Activated CD8-positive, alpha-beta T cell treated with anti-CD3 and anti-CD28 coated beads for 36 hours (primary cell): ENCODE measurements at places on chromosomes 13 and 19. TPM values are rescaled to one million over a fixed set of nuclear protein-coding genes. Genes with fewer than 3 reads are reported as not detected.

- DNase-seq, result peak; percentile 44
Measured at GRCh38 chr19:41552558-41552957, 23.4 kb upstream of the CEACAM21 start.

- DNase-seq, result peak; percentile 18
Measured at GRCh38 chr13:21557995-21558394, 46.0 kb downstream of the MICU2 start.

GRCh38 chr13:42063105-42063504 is 14.7 kb downstream of the DGKH start:
- DNase-seq, result no peak

- no peak for DNase-seq
Measured at GRCh38 chr19:49205114-49205513, 47.5 kb downstream of the TRPM4 start.

DNA sequence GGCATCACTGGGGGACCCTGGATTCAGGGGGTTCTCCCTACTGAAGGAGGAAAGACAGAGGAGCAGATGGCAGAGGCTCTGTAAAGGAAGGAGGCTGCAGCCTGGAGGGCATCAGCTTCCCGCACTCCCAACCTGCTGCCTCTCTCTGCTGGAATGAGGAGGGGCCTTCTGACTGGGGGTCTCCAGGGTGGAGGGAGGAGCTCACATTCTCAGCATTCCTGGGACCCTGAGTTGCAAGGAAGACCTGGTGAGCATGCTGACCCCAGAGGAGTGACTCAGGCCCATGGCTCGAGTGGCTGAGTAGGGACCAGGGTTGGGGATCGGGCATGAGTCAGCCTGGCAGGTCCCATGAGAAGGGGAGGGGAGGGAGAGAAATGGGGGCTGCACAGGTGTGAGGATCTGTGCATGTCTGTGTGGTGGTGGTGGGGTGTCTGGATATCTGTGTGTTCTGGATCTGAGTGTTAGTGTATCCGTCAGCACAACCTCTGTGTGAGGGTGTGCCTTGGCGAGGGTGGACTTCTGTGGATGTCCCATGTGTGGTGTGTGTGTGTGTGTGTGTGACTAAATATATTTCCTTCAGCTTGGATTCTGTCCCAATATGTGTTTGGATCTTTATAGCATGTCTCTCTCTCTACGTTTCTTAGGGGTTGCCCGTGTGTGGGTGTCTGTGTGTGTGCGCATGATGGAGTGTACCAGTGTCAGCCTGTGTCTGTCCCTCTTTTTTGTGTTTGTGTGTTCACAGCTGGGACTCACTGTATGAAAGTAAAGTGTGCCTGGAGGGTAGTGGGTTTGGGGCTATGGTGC is 4.6 kb downstream of the AXL start:
- peak; percentile 33 for DNase-seq

GRCh38 chr13:34258646-34259386 is 440.9 kb downstream of the RFC3 start:
- DNase-seq, result no peak

DNA sequence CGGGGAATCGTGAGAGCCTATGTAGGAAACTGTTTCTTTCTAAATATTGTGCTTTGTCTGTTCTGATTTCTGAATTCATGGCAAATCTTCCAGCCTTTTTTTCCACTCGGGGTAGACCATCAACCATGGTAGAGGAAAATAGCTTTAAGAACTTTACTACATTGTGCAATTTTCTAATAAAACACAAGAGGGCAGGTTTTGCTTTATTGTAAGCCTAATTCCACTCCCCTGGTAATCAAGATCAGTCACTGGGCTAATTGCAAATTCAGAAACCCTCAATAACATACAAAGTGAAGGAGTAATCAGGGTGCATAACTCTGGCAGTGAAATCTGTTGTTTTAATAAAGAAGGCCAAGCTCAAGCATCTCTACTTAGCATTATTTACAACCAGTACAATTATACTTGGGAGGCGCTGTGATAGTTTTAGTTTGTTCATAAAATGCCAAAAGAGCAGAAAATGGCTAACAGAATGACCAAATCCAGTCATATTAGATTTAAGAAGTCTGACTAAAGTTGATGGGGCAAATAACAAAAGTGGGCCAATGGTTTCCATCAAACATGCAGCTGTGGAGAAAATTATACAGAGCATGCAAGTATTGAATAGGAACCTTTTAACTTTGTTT is 43.8 kb downstream of the DCT start:
- DNase-seq, result no peak

The SYNGR4 gene
- total RNA-seq, result 0.38 TPM

DNA sequence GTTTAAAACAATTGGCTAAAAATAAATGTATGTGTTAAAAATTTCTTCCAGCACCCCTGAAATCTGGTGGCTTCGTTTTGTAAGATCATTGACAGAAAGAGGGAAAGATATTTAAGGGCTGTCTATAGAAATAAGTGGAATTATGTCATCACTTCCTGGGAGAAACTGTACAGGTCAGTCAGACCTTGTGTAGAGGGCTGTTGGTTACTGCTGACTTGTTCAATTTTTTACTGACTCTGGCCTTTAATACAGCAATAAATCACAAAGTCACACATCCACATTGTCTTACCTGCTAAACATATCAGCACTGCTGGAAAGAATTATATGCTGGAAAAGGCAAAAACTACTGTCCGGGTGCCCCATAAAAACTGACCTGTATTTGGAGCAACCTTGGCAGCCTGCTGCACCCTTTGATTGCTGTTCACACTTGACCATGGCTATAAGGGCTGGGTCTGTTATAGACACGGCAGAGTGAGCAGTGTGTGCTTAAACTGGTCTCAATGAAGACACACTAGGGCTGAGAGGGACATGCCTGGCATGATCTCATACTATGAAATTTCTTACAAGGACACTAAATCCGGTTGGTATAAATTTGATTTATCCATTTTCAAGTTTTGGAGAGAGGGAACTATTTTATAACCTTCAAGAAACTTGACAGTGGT is 162.1 kb downstream of the NHLRC3 start:
- no peak for DNase-seq

DNA sequence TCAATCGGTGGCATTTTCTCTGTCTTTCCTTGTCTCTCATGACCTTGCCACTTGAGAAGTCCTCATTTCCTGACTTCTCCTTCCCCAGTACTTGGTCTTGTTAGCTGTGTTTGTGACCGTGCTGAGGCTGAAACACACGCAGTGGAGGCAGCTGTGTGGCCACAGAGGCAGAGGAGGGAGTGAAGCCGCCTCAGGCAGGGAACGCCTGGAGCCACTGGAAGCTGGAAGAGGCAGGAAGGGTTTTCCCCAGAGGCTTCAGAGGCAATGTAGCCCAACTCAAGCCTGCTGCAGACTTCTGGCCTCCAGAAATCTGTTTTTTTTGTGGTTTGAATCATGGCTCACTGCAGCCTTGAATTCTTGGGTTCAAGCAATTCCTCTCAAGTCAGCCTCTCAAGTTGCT is 29.2 kb upstream of the ARGLU1 start:
- no peak for DNase-seq

DNA sequence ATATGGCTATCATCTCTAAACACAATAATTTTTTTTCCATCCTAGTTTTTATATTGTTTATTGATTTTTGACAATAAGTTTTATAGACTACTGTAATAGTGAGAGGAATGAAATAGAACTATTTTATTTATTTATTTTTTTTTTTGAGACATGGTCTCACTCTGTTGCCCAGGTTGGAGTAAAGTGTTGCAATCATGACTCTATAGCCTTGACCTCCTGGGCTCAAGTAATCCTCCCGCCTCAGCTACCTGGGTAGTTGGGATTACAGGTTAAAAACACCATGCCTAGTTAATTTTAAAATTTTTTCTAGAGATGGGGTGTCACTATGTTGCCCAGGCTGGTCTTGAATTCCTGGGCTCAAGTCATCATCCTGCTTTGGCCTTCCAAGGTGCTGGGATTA is 8.5 kb upstream of the ZNF442 start:
- no peak for DNase-seq

The PSG3 gene
- total RNA-seq, result not detected

GRCh38 chr13:23851106-23851505 is 38.1 kb downstream of the MIPEP start:
- DNase-seq, result no peak

GRCh38 chr13:42967660-42968059 is 24.4 kb downstream of the EPSTI1 start:
- DNase-seq, result no peak

GRCh38 chr19:956766-957440 is 27.2 kb upstream of the WDR18 start:
- no peak for DNase-seq

DNA sequence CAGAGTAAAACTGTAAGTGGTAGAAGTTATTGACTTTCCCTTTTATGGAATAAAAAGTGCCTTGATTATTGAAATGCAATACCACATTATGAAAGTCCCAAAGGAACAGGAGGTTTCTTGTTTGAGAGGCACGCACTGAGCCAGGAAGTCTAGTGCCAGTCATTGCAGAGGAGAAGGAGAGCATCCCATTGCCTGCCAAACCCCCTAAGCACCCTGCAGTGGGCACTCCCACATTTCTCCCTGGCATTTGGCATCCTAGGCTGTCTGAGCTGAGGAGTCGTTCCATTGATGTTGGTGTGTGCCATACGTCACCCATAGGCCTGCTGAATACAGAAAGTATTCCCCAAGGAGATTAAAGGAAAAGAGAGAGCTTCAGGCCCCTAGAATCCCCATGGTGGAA is 85.7 kb upstream of the MBNL2 start:
- DNase-seq, result no peak

- peak; percentile 39 for DNase-seq
Measured at GRCh38 chr13:100725472-100725871, 50.9 kb upstream of the TMTC4 start.

The ZNF628 gene
- 8.4 TPM for total RNA-seq

The SLC44A2 gene
- 71.4 TPM for total RNA-seq

DNA sequence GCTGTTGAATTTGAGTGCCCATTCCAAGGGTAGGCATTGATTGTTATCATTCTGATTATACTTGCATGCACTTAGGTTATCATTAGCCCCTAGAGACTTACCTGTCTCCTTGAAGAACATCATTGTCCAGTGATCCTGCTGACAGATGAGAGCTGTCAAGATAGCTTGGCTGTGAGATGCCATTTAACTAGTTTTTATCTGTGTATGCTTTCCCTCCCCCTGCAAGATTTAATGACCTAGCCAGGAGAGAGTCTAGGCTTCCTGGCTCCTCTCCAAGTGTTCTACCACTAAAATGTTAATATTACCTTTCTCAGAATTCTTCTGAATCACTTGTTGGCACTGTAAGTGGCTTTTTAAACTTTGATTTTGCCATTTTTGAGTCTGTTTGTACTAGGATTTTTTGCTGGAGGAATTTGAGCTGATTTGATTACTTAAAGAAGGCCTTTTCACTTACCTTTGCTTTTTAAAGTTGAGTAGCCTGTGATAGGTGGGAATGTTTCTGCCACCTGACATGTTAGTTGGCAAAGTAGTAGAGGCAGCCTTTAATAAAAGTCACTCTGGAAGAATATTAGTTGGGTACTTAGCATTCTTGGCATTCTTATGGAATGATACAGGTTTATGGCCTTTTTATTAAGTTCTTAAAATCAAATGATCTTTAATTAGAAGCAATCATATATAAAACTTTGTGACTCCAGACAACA is 41.1 kb downstream of the ARHGAP35 start:
- no peak for DNase-seq

The PPP6R1 gene
- 197 TPM for total RNA-seq
